NCI-H460 (cell line): ENCODE measurements at places on chromosomes 16 and 17. TPM values are rescaled to one million over a fixed set of nuclear protein-coding genes. Genes with fewer than 3 reads are reported as not detected.

DNA sequence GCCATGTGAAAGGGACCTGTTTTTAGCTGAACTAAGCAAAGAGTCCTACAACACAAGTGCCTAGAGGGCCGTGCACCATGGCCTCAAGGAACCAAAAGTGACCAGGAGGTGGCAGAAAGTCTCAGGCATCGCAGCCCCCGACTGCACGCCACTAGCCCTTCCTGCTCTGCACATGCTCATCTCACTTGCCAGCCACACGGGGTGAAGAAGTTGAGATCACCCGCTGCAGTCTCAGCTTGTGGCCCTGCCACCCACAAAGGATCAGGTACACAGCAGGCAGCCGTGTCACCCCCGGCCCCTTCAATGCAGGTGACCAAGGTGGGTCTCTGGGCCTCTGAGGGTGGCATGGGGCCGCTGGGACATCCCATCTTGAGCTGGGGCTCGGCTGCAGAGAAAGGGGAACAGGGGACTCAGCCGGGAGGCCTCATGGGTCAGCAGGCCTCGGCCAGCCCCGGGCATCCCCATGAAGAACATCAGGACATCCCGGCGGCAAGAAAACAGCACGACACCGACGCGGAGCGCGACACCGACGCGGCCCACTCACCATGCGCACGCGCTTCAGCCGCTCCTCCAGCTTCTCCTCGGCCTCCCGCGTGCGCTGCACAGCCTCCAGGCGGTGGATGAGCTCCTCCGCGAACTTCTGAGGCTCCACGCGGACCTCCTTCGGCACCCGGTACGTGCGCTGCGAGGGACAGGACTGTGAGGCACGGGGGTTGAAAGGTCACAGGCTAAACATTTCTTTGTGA lies 21.0 kb downstream of the PDIA2 start:
- DNase-seq = no peak

DNA sequence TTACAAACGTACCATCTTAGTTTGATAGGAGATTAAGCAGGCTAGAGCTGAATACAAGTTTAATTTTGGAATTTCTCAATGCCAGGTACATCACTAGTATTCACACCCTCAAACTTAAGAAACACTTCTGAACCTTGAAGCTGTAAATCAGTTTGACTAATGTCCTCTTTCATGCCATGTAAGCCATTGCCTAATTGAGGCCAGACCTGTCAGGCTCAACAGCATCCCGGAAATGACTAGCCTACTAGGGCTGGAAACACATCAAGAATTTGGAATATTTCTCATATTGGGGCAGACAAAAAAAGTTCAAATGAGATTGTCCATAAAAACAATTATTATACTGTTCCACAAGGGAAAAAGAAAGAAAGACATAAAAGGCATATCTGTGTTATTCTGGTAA lies 1.7 kb downstream of the USP32 start:
- no peak for DNase-seq

Gene COL1A1
- total RNA-seq = 0.66 and 1.2 TPM in 2 replicates

GRCh38 chr16:51952500-51952899 lies 594.4 kb downstream of the TOX3 start:
- no peak for DNase-seq

- DNase-seq = no peak
Observed at GRCh38 chr16:1201444-1201843, 23.6 kb downstream of the TPSG1 start.

- DNase-seq = no peak
Observed at GRCh38 chr17:57140316-57140715, 55.3 kb downstream of the AKAP1 start.

GRCh38 chr16:56424791-56425438 lies 430 bp downstream of the AMFR start:
- no peak for DNase-seq

- DNase-seq = no peak
Observed at GRCh38 chr17:63760771-63761539, 12.4 kb downstream of the CCDC47 start.

Gene PLCD3
- 92.9 and 99.6 TPM in 2 replicates for total RNA-seq

DNA sequence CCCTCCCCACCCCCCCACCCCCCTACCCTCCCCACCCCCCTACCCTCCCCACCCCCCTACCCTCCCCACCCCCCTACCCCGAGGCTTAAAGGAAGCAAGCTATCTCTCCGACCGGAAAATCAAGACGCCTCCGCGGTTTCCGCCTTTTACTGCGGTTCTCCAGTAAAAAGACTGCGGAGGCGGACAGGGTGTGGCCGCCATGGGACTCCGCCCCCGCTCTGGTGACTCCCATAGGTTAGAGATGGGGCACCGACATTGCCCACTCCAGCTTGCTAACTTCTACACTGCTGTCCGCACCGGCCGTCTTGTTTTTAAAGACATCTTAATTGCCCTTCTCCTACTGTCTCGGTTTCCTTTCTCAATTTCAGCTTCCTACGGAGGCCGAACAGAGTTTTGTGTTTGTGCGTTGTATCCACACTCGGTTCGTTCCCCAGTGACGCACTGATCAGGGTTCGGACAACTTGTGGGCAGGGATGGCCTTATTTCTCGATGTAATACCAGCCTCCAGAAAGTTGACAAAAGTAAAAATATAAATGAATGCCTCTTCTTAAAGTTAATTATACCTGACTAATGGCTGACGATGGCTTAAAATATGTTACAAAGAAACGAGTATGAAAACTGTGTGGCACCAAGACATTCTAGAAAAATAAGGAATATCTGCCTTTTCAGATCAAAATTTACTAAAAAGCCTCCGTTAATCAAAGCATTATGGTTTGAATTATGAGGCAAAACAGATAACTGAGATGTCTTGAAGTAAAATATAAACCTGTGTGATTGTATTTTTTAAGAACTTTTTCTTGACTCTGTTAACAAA lies 1.1 kb upstream of the ZNF200 start:
- no peak for DNase-seq

Gene PKMYT1
- total RNA-seq = 14.8 and 18.9 TPM in 2 replicates

Gene TBC1D28
- not detected in 2 replicates for total RNA-seq

Gene NGFR
- 0.07 TPM in 1 of 2 replicates, not detected in the other for total RNA-seq

Gene CMTM2
- not detected in 2 replicates for total RNA-seq

- no peak for DNase-seq
Observed at GRCh38 chr17:7132511-7133094, 18.0 kb upstream of the ASGR2 start.

DNA sequence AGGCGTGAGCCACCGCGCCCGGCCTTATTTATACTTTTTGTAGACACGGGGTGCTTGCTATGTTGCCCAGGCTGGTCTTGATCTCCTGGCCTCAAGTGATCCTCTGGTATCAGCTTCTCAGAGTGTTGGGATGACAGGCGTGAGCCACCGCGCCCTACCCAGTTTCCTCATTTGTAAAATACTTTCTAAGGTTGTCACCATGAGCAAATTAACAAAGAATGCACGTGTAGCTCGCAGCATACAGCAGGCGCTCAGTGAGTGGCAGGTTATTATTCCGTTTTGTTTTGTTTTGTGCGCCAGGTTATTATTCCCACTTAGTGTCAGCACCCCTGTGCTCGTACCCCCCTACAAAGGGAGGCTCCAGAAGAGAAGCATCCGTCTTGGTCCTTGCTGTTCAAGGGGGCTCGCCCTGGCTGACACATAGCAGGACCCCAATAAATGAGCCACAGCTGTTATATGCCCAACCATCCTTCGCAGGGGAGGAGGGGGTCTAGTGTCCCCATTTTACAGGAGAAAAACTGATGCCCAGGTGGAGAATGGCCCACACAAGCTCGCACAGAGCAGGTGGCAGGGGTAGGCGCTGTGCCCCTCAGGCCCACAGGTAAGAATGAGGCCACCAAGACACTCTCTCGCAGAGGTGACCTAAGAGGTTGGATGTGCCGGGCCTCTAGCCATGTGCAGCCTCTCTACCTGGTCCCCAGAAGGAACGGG lies 686 bp upstream of the MIEF2 start:
- DNase-seq = no peak

GRCh38 chr16:87150681-87151280 lies 166.4 kb downstream of the C16orf95 start:
- no peak for DNase-seq

Gene GALR2
- total RNA-seq = not detected in 2 replicates

- peak; percentile 75 for DNase-seq
Observed at GRCh38 chr16:48164907-48165715, 9.3 kb upstream of the ABCC12 start.

Gene HOXB5
- 2.3 TPM in 2 replicates for total RNA-seq

- DNase-seq = peak; percentile 41
Observed at GRCh38 chr16:85245307-85246172, 133.3 kb upstream of the CIBAR2 start.
